ENCODE measurements at places on chromosomes 2 and 18.

DNA sequence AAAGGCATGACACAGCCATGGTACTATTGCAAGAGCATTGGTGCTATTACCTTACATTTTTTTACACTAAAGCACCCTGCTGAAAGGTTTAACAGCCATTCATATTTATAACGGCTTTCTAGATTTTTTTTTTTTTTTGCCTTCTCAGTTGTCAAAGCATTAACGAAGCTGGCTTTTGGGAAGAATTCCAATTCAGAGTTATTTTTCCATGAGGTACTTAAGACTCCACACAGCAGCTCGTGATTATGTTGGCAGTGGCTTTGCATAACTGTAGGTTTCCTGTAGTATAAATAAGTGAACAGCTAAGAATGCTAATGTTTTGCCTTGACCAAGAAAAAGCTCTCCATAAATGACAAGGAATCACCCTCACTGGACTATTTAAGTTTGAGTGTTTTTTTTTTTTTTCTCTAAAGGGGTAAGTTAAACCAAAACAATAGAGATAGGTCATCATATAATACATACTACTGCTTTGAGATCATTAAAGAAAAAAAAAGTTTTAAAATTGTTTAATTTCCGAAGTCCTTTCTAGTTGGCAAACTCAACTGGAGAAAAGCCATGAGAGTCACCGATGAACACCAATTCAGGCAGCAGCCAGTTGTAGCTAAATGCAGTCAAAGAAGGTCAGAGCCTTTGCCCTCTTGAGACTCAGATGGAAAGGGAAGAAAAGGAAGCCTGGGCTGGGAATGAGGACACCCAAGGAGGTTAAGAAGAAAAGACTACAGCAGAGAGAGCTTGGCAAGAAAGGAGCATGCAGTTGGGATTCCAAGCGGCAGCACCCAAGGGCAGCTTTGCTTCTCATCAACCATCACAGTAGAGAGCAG lies 187.4 kb upstream of the NCKAP5 start:
- no peak for DNase-seq

GRCh38 chr18:48514786-48515185 lies 24.0 kb upstream of the CTIF start:
- peak; percentile 76 for DNase-seq

DNA sequence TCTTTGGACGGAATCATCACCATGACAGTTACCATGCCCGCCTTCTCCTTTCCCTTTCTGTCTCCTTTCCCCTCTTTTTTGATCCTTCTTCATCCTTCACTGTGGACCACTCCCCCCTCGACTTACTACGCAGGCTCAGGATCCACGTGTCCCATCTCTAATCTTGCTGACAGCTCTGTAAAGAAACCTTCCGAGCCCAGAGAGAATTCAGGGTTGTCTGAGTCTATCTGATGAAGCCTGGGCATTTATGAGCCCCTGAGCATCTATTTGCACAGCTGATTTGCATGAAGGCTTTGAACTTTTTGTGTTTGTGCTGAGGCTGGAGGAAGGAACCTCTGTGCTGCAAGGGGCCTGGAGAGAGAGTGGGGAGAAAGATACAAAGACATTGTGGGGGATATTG lies 50.7 kb downstream of the CIB4 start:
- DNase-seq: no peak

GRCh38 chr2:135586148-135586547 lies 54.9 kb downstream of the R3HDM1 start:
- no peak for DNase-seq

DNA sequence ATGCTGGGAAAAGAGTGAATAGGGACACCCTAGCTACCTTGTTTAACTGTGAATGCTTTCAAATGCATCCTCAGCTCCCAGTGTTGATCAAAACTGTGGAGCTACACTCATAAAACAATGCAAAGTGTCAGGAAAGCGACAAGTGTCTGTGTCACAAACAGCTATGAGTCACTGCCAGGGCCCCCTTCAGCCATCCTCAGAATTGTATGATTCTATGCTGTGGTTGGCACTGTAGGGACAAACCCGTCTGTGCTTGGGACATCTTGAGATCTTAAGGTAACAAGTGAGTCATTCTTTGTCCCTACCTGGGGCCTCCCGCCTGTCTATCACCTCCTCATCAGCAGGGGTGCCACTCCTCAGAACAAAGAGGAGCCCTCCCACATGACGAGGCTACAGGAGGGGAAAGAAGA lies 42.4 kb downstream of the KLF7 start:
- no peak for DNase-seq

GRCh38 chr2:19855542-19856431 lies 46.0 kb downstream of the TTC32 start:
- no peak for DNase-seq

- DNase-seq: no peak
Observed at GRCh38 chr2:229372207-229372606, 101.1 kb upstream of the PID1 start.

- DNase-seq: no peak
Observed at GRCh38 chr2:84914334-84914733, 8.9 kb downstream of the TMSB10 start.

Data from C1 segment of cervical spinal cord (tissue), 14 donors.